ENCODE measurements at places on chromosomes 4 and X.

DNA sequence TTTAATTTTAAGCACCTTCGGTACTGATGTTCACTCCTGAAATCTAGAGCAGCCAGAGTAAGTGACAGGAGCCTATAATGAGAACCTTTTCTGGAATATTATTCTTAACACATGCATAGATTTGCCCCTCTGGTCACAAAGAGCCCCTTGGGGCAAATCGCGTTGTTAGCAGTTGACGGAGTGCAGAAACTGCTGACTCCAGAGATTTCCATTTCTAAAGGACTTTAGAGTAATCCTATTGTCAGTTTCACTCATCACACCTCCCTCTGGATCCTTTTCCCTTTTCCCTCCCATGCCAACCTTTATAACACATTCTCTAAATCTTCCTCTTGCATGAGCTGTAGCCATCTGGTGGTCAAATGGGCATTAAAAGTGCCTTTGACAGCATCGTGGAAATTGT is 264.9 kb upstream of the PRPS2 start:
- no peak for DNase-seq

DNA sequence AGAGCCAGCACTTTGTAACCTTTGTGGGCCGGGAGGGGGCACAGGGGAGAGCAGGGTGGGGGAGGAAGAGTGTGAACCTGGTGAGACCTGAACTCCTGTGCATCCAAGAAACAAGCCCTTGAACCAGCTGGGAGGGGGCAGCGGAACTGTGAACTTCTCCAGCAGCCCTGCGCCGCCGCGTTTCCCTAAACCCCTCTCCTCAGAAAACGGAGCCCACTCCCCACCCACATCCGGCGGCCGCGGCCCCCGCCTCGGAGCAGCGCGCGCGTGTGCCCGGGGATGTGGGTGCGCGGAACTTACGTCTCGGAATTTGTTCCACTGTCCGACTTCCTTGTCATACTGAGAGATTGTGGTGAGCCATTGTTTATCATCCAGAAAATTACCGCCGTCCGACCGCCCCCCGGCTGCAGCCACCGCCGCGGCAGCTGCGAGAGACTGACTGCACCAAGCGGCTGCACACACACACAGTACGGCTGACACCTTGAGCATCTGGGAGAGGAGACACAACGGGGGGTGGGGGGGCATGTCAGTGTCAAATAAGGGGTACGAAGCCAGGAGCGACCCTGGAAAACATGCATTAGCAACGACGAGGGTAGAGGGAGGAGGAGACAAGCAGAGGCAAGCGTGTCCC is 494 bp downstream of the SPOCK3 start:
- no peak for DNase-seq

DNA sequence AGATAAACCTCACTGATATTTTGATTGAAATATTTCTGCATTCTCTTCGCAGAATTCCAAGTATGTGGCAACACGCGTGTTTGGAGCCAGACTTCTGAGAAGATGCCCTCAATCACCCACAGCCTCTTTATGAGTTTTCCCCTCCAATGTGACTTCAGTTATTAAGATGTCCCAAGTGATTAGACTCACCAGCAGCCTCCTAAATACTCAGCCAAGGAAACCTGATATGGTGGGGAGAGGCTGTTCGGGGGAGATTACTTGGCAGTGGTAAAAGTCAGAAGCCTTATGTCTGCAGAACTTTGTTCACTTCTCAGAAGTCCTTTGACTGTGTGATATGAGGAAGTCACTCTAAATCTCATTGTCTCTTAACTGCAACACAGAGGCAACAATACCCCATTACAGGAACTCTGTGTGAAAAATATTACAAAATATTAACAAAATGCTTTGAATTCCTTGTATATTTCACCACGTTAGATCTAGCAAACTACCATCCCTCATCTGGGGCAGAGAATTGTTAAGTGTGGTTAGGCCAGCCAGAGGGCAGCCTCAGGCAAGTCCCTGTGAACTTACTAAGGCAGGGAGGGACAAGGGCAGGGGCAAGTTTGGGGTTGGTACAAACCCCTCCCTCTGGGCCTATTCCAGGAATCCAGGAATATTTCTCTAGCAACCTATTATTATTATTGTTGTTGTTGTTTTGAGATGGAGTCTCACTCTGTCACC is 151.4 kb upstream of the USP9X start:
- no peak for DNase-seq

- no peak for DNase-seq
These were observed 62.0 kb upstream of the MAP3K15 start for GRCh38 chrX:19577181-19577810.

GRCh38 chr4:8544282-8544681 is 35.9 kb upstream of the GPR78 start:
- DNase-seq, result no peak

- no peak for DNase-seq
These were observed 98.9 kb downstream of the FRMPD4 start for GRCh38 chrX:12237131-12237530.

DNA sequence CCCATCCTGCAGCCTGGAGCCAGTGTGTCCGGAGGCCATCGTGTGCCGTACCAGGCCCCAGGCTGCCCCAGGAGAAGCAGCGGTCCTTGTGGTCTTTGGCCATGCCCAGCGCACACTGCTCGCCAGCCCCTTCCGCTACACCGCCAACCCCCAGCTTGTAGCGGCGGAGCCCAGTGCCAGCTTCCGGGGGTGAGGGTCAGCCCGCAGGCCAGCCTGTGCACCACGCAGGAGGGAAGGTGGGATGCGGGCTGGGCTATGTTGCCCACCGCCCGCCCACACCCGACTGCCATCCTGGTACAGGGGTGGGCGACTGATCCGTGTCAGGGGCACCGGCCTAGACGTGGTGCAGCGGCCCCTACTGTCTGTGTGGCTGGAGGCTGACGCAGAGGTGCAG is 7.6 kb upstream of the SRPK3 start:
- DNase-seq, result no peak

DNA sequence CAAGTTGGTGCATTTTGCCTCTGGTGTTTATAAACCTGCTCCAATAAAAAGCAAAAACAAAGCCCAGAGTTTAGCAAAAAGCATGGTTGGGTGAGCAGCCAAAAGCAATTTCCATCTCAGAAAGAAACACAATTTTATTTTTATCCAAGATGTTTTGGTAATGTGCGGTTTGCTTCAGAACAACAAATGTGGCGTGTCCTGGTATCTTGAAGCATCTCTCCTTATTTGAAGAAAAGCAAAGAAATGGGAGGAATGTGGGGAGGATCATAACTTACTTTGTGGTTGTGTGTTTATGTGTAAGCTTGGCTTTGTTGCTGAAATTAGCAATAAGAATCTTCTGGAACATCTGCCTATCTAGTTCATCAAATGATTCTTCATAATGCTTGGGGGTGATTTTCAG is 88.3 kb upstream of the DDX3X start:
- no peak for DNase-seq

- no peak for DNase-seq
These were observed 19.1 kb downstream of the MTNR1A start for GRCh38 chr4:186536285-186536684.

DNA sequence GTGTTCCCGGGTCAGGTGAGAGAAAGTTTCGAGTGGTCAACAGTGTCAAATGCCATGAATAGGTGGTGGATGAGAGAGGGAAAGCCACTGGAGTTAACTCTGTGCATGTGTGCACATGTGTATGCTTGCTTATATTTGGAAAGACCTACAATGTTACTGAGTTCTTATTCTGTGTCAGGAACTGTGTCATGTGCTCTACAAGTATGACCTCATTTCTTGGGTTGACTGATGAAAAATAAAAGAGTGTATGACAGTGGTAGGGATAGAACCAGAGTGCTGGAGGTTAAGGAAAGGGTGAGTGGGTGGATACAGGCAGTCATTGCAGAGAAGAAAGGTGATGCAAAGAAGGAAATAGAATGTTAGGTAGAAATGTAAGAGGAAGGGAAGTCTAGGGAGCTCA is 22.1 kb upstream of the DGKK start:
- no peak for DNase-seq

DNA sequence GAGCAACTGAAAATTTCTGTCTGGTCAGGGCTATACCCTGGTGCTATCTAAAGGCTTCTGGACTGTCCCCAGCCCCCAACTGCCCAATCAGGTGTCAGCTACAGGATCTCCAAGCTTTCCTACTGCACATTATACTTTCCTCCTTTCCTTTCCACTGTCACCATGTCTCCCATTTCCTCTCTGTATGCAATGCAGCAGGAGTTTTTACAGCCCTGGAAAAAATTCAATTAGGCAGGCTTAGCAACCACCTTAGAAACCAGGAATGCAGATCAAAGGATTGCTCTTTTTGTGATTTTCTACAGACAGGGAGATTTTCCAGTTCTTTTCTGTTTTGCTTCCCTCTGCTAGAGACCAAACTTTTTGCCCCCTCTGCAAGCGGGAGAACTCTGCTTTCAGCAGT is 6.0 kb upstream of the NAF1 start:
- no peak for DNase-seq

GRCh38 chrX:110180176-110180927 is 137.5 kb downstream of the AMMECR1 start:
- no peak for DNase-seq

GRCh38 chr4:153573221-153573620 is 107.1 kb downstream of the TMEM131L start:
- no peak for DNase-seq

DNA sequence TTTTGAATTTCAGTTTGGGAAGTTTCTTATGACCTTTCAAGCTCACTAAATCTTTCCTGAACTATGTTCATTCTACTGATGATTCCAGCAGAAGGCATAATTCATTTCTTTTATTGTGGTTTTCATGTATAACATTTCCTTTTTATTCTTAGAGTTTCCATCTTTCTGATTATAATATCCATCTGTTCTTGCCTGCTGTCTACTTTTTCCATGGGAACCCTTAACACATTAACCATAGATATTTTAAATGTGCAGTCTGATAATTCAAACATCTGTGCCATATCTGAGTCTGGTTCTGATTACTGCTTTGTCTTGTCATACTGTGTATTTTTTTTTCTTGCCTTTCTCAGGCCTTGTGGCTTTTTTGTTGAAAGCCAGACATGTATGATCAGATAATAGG is 234.7 kb downstream of the COX7B2 start:
- DNase-seq, result no peak

DNA sequence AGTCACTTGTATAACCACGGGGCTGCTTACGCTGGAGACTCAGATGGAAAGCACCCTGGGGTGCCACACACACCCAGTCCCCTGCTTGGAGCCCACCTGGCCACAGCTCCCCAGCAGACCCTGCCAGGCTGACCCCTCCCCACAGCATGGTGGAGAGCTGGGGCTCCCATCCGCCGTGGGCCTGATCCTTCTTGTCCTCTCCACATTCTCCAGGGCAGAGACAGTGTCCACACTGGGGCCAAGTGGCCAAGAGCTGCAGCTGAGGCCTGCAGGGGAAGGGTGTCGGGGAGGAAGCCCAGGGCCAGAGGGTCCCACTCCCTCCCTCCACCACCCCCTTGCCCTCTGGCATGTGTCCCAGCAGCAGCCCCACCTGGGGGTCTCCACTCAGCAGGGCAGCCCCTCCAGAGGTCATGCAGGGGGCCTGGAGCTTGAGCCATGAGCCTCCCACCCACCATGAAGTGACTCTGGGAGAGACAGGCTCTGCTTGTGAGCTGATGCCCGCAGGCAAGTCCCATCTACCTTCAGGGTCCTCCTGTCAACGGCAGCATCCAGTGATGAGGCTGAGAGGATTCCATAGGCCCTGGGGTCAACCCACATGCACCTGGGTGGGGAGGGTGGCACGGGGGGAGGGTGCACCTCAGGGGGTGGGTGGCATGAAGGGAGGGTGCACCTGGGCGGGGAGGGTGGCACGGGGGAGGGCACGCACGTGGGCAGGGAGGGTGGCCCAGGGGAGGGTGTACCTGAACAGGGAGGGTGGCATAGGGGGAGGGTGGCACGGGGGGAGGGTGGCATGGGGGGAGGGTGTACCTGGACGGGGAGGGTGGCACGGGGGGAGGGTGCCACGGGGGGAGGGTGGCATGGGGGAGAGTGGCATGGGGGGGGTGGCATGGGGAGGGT is 56.4 kb downstream of the FAM53A start:
- no peak for DNase-seq

- DNase-seq, result no peak
These were observed 460.4 kb downstream of the RAPGEF2 start for GRCh38 chr4:159563257-159563656.

DNA sequence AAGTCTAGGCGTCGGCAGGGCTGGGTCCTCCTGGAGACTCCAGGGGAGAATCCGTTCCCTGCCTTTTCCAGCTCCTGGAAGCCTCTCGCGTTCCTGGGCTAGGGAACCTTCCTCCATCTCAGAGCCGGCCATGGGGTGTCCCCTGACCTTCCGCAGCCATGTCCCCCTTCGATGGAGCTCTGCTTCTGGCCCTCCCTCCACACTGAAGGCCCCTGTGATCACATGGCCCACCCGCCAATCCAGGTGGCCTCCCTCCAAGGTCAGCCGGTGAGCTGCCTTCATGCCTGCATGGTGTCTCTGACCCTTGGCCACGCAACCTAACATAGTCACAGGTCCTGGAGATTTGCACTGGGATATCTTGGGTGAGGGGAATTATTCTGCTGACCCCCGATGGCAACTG is 69.6 kb downstream of the TRMT44 start:
- no peak for DNase-seq

- no peak for DNase-seq
These were observed 315.2 kb downstream of the GRID2 start for GRCh38 chr4:92618968-92619367.

DNA sequence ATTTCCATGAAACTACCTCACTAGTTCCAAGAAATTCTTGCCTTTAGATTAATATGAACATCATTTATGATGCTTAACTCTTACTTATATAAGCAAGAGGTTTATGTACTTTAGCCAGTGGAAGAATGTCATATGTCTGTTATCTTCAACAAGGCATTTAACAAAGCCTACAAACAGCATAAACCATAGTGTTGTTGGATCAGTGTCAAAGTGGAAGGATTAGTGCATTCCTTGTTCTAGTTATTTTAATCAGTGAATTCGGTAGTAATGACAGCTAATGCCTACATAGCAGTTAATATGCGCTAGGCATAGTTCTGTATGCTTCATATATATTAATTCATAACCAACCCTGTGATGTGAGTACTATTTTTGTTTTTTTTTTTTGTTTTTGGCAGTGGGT is 3.1 kb downstream of the PI4K2B start:
- DNase-seq, result no peak

- DNase-seq, result no peak
These were observed 225.2 kb upstream of the PGRMC2 start for GRCh38 chr4:128512767-128513322.

DNA sequence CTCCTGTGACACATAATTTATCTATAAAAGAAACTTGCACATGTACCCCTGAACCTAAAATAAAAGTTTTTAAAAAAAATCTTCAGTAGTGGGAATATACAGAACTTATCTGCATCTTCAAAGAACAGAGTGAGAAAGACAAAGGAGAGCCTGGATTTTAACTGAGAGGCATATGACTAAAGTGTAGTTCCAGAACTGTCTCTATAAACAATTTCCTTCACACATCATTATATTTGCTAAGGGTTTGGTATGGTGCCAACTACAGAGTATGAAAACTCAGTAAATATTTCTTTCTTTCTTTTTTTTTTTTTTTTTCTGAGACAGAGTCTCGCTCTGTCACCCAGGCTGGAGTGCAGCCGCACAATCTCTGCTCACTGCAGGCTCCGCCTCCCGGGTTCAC is 49.9 kb upstream of the NFKB1 start:
- no peak for DNase-seq

GRCh38 chr4:20844311-20844710 is 144.1 kb downstream of the PACRGL start:
- DNase-seq, result no peak

Data from CD4-positive, alpha-beta T cell treated with Interleukin-12 subunit alpha and Interleukin-12 subunit beta, for 1 hour (primary cell).